ENCODE measurements at places on chromosomes 3 and 15. TPM values are rescaled to one million over a fixed set of nuclear protein-coding genes. Genes with fewer than 3 reads are reported as not detected.

The C3orf20 gene
- not detected for total RNA-seq

The RARB gene
- total RNA-seq = 2.6 TPM

The MEX3B gene
- total RNA-seq = 2.3 TPM

The XIRP1 gene
- not detected for total RNA-seq

The PYGO1 gene
- total RNA-seq = 2.8 TPM

The UNC45A gene
- total RNA-seq = 92.3 TPM

The KCNMB3 gene
- total RNA-seq = 0.34 TPM

All from nasal cavity respiratory epithelium epithelial cell of viscerocranial mucosa (primary cell).